ENCODE measurements at places on chromosomes 3 and 15. TPM values are rescaled to one million over a fixed set of nuclear protein-coding genes. Genes with fewer than 3 reads are reported as not detected.

Gene PRR20G
- not detected for total RNA-seq

Gene SST
- total RNA-seq, result not detected

Gene LINGO1
- total RNA-seq, result 2.9 TPM

Gene CHAC1
- total RNA-seq, result 5.3 TPM

DNA sequence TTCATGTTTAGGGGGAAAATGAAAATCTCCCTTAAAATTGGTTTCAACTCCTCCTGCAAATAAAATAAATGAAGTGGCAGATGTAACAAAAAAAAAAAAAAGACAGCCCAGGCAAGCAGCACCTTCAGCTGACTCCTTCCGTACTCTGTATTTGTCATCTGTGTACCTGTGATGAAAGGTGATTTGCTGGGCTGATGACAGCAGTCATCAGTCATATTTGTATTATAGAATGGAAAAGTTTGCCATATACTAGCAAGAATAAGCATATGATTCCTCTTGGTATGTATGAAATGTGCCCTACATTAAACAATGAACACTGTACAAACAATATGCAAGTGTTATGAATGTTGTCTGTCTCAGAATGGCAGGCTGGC lies 44.1 kb upstream of the WWTR1 start:
- peak; percentile 19 for DNase-seq

DNA sequence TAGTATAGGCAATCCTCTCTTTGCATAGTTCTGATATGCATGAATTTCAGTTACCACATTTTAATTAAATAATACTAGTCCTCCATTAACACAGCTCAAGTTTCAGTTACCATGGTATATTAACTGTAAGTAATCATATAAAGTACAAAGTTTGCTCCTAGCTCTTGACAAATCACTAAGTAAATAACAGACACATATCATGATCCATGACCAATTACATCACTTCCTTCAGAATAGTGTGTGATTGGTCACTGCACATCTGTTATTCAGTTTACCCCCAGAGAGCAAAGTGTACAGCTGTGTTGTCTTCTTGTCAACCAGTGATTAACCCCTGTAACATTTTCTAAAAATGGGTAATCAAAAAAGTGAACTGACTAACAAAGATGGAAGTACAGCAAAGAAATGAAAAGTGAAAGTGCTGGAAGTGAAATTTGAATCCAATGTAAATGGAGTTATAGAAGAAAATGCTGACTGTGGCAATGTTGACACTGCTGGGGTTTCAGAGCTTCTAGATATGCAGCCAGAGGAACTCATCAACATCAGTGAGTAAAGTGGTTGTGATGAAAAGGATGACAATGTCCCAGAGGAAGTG lies 30.2 kb upstream of the LEKR1 start:
- no peak for DNase-seq

- no peak for DNase-seq
Measured at GRCh38 chr15:56715220-56715619, 18.1 kb downstream of the ZNF280D start.

- DNase-seq, result no peak
Measured at GRCh38 chr15:76575679-76576078, 239.1 kb downstream of the ISL2 start.

- DNase-seq, result peak; percentile 55
Measured at GRCh38 chr3:171615686-171616085, 155.5 kb upstream of the TNIK start.

DNA sequence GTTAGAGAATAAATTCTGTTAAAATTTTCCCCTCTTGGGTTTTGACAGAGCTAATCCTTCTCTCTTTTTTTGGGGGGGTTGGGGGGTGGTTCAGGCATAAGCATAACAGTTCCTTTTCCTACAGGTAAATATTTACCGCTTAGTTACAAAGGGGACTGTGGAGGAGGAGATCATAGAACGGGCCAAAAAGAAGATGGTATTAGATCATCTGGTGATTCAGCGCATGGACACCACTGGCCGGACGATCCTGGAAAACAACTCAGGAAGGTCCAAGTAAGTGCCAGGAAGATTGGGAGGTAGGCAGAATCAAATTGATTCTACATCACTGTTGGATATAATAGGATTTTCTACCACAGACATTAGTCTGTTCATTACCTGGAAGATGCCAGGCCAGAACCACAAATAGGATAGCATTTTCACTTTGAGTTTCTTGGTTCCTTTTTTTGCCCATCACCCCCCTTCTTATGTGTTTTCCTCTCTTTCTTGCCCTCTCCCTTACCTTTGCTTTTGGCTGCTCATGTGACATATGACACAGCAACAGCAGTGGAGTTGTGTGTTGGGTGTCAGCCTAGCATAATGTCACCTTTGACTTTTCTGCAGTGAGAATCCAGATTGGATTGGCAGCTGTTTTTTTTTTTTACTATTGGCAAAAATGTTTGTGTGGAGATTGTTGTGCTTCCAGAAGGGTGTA lies 79.0 kb downstream of the CHD2 start:
- no peak for DNase-seq

DNA sequence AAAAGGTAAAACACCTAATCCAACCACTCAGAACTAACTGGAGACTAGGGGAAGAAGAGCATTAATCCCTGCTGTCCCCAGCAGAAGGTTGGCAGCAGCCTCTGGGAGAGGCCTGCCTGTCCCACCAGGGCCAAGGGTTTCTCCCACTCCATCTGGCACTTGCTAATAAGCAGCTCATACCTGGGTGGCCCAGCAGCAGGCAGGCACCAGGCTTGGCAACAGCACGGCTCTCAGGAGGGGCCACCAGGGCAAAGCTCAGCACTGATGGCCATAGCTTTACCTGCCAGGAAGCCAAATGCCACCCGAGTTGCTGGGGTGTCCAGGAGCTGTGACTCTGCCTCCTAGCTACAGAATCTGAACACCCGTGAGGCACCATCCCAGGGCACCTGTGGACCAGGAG lies 58.3 kb downstream of the BOC start:
- DNase-seq, result no peak

All from tongue (tissue), 3 donors.